ENCODE measurements at places on chromosomes 13 and 19.

GRCh38 chr19:29964171-29964570, 22.1 kb downstream of the URI1 start:
- no peak for DNase-seq

DNA sequence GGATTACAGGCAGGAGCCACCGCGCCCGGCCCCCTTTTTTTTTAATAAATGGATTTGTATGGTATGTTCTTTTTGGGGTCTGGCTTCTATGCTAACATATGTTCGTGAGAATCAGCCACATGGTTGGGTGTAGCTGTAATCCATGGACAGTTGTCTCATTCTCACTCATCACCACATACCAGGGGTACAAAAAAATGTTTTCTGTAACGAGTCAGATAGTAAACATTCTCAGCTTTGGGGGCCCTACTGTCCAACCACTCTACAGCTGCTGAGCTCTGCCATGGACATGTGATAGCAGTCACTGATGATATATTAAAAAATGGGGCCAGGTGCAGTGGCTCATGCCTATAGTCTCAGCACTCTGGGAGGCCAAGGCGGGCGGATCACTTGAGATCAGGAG, 5.1 kb upstream of the RETN start:
- DNase-seq, result no peak

- DNase-seq, result no peak
These were observed 2.9 kb upstream of the TCF3 start for GRCh38 chr19:1655131-1655981.

- no peak for DNase-seq
These were observed 25.7 kb upstream of the PNMA8B start for GRCh38 chr19:46521241-46521868.

GRCh38 chr13:45788011-45788410, 63.5 kb downstream of the SIAH3 start:
- DNase-seq, result no peak

DNA sequence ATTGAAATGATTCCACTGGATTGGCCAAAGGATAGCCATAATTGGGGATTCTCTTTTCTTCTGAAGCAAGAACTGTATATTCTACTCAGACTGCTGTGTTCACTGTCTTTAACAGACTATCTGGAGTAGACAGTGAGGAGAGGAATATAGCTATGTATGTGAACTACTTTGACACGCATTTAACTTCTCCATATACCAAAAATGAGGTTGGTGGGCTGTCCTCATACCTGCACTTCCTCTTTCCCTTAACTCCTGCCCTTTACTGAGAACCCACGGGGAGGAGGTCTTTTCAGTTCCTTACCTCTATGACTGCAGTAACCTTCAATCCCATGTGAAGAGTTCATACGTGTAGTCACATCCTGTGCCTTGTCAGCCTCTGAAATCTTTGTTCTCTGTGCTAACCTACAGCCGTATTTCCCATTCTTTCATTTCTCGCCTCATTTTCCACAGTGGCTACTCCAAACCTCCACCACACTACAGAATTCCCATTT, 305.8 kb downstream of the MTUS2 start:
- no peak for DNase-seq
